ENCODE measurements at places on chromosomes 3 and 15.

GRCh38 chr3:23944861-23945662 lies at the start of gene NR1D2:
TSS of gene NR1D2 (plus strand) at chr3:23945286. CDS start at chr3:23945579, 293 bp downstream.
- H3K4me3 ChIP-seq = peak within 1 kb of the TSS; percentile 94
- H3K27me3 ChIP-seq = peaks cover 15% of the 10 kb centered on the region
- peak within 1 kb of the TSS; percentile 90 for H3K27ac ChIP-seq
- H3K4me1 ChIP-seq = peaks cover 10% of the 10 kb centered on the region
- peaks cover 9% of the 10 kb centered on the region for H3K36me3 ChIP-seq
- DNase-seq = peak; percentile 82

- peaks cover 2% of the 10 kb centered on the region for H3K27me3 ChIP-seq
- DNase-seq = no peak
These were observed 284.4 kb downstream of the FOXP1 start for GRCh38 chr3:71299160-71299559.

DNA sequence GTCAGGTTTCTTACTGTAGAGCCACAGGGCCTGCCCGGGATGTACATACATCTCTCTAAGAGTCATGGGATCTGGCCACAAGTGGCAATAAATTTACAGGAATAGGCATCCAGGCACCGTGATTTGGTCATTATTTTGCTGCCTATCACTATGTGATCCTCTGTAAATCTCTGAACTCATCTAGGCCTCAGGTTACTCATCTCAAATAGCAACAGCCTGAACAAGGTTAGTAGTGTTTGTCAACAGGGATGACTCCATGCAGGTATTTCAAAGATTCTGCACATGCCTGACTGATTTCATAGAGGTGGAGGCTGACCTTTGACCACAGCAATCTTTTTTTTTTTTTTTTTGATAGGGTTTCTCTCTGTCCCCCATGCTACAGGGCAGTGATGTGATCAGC lies 88.8 kb upstream of the TBL1XR1 start:
- H3K27ac ChIP-seq = no peak overlapping the region
- H3K4me1 ChIP-seq = peaks cover 17% of the 10 kb centered on the region
- peaks cover 4% of the 10 kb centered on the region for H3K27me3 ChIP-seq

DNA sequence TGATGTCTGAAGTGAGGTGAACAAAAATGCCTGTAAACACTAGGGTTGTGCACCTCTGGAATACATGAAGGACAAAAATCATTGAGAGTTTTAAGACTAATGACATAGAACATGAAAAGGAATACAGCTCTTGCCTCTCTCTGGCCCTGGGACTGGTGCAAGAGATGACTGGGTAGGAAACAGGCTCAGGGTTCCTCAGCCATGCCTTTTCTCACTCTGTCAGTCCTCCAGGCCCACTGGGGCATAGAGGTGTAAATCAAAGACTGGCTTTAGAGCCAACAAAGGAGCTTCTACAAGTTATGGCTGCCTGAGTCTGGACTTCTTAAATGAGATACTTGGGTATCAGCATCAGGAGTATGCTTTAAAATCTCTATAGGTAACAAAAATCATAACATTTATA lies 554.7 kb upstream of the KCNMB2 start:
- DNase-seq = no peak
- no peak overlapping the region for H3K27ac ChIP-seq
- no peaks in the 10 kb centered on the region for H3K4me1 ChIP-seq

- peaks cover 31% of the 10 kb centered on the region for H3K4me1 ChIP-seq
- DNase-seq = no peak
- peak overlapping the region; percentile 60 for H3K4me3 ChIP-seq
These were observed 27.6 kb downstream of the ZNF589 start for GRCh38 chr3:48268381-48268935.

DNA sequence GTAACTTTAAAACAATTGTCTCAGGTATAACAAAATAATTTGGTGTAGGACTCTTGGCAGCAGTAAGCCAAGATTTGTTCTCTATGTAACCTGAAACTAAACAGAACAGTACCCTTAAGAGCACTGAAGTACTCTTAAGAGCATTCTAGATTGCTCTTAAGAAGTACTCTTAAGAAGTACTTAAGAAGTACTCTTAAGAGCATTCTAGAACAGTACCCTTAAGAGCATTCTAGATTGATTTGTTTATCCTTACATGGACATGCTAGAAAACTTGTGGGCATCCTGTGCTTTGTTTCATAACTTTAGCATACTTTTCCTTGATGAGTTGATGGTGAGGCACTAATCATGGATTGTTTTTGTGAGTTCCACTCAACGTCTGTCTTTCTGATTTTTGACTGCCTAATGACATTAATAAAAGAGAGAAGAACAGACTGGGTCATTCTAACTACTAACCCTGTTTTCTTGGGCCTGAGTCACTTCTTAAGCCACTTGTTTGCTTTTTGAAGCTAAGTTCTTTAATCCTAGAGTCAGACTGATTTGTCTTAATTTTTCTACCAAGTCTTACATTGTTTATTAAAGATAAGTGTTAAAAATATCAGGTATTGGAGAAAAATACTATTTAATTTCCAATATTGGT lies 57.2 kb upstream of the UTS2B start:
- H3K4me1 ChIP-seq = no peaks in the 10 kb centered on the region
- peaks cover 1% of the 10 kb centered on the region for H3K27me3 ChIP-seq
- no peak overlapping the region for H3K4me3 ChIP-seq
- DNase-seq = no peak
- no peak overlapping the region for H3K27ac ChIP-seq

GRCh38 chr3:159792070-159792469 lies 196.6 kb upstream of the IL12A start:
- no peaks in the 10 kb centered on the region for H3K36me3 ChIP-seq
- H3K4me1 ChIP-seq = peaks cover 30% of the 10 kb centered on the region
- no peak for DNase-seq
- no peak overlapping the region for H3K4me3 ChIP-seq

GRCh38 chr3:144957398-144958101 lies 985.9 kb downstream of the DIPK2A start:
- H3K4me3 ChIP-seq = no peak overlapping the region
- DNase-seq = no peak
- no peaks in the 10 kb centered on the region for H3K4me1 ChIP-seq

GRCh38 chr15:90266061-90266431 lies 574 bp downstream of the NGRN start:
- peak overlapping the region; percentile 96 for H3K4me3 ChIP-seq
- DNase-seq = peak; percentile 42
- peaks cover 12% of the 10 kb centered on the region for H3K27me3 ChIP-seq
- H3K36me3 ChIP-seq = peaks cover 5% of the 10 kb centered on the region
- H3K4me1 ChIP-seq = peaks cover 49% of the 10 kb centered on the region

- H3K36me3 ChIP-seq = peaks cover 38% of the 10 kb centered on the region
- H3K27me3 ChIP-seq = no peaks in the 10 kb centered on the region
- no peak for DNase-seq
- H3K4me3 ChIP-seq = no peak overlapping the region
- no peak overlapping the region for H3K27ac ChIP-seq
- H3K4me1 ChIP-seq = no peaks in the 10 kb centered on the region
These were observed 18.1 kb downstream of the ARL8B start for GRCh38 chr3:5140230-5140621.

- peak overlapping the region; percentile 42 for H3K27ac ChIP-seq
- DNase-seq = no peak
- H3K27me3 ChIP-seq = peaks cover 20% of the 10 kb centered on the region
- H3K4me3 ChIP-seq = peak overlapping the region; percentile 85
These were observed 2.1 kb upstream of the TNK2 start for GRCh38 chr3:195910499-195910845.

- DNase-seq = no peak
- H3K27me3 ChIP-seq = peaks cover 5% of the 10 kb centered on the region
- H3K27ac ChIP-seq = no peak overlapping the region
These were observed 452 bp downstream of the BBX start for GRCh38 chr3:107523289-107523538.
